ENCODE measurements at places on chromosomes 1 and 21. TPM values are rescaled to one million over a fixed set of nuclear protein-coding genes. Genes with fewer than 3 reads are reported as not detected.

DNA sequence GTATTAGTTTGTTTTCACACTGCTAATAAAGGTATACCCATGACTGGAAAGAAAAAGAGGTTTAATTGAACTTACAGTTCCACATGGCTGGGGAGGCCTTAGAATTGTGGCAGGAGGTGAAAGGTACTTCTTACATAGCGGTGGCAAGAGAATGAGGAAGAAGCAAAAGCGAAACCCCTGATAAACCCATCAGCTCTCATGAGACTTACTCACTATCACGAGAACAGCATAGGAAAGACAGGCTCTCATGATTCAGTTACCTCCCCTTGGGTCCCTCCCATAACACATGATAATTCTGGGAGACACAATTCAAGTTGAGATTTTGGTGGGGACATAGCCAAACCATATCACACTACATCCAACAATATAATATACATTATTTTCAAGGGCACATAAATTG, 145.7 kb upstream of the BARHL2 start:
- DNase-seq, result no peak

DNA sequence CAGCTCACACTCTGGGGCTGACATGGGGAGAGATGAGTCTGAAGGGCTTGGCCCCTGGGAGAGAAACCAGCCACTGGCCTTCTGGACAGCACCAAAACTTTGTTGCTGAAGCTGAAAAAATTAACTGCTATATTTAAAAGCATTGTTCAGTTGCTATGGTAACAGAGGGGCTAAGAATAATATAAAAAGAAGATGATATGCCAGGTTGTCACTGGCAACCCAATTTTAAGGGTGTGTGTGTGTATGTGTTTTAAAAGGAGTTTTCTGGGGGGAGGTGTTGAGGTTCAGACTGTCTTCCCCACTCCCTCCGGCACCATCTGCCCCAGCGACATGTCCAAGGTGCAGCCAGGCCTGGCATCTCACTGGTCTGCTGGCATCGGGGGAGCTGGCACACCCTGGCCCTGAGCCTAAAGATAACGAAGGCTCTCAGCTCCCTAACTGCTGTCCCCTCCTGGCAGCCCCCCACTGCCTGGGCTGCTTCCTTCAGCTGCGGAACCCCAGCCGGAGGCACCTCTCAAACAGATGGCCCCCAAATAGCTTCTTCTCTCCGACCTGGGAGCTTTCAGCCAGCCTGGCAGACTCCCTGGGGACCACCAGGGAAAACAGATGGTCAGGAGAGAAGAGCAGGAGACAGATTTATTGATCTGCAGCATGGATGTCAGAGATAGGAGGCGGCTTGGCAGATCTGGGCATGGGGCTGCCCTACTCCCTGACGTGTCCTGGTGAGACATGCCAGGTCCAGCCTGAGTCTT, 203.9 kb downstream of the HIVEP3 start:
- DNase-seq, result no peak

GRCh38 chr1:27658951-27659496, 13.0 kb downstream of the IFI6 start:
- peak; percentile 55 for DNase-seq

GRCh38 chr1:91314643-91315042, 90.0 kb downstream of the HFM1 start:
- DNase-seq, result no peak

GRCh38 chr1:231214918-231215680, 25.9 kb upstream of the GNPAT start:
- DNase-seq, result no peak

DNA sequence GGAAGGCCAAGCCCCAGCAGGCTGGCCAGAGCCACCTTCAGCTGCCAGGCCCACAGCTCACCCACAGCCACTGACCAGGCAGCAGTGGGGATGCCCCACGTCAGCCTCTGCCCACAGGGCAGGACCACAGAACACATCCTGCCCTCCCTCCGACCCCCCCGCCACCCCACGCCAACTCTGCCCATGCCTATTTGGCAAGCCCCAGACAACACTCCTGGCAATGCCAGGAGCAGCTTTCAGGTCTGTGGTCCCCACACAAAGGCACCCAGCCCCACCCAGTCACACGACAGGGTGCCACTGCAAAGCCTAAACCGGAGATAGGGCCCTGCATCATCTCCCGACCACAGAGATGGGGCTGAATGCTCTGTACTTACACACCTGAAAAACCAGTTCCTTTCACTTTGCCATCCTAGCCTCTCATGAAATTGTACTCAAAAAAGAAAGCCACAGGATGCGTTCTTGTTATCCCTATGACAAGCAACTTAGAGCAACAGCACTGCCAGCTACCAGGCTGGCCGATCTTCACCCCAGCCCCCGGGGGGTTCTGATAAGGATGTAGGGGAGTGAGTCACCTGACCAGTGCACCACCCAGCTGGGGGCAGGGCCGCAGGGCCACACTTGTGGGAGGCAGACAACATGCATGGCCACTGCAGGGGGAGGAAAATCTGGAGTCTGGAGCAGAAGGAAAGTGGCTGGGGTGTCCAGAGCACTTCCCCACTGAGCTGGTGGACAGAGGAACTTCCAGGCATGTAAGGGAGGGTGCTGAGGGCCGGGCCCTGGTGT, 36.2 kb downstream of the UBE2G2 start:
- no peak for DNase-seq

- peak; percentile 82 for DNase-seq
These were observed 53.7 kb downstream of the ELK4 start for GRCh38 chr1:205577874-205578658.

DNA sequence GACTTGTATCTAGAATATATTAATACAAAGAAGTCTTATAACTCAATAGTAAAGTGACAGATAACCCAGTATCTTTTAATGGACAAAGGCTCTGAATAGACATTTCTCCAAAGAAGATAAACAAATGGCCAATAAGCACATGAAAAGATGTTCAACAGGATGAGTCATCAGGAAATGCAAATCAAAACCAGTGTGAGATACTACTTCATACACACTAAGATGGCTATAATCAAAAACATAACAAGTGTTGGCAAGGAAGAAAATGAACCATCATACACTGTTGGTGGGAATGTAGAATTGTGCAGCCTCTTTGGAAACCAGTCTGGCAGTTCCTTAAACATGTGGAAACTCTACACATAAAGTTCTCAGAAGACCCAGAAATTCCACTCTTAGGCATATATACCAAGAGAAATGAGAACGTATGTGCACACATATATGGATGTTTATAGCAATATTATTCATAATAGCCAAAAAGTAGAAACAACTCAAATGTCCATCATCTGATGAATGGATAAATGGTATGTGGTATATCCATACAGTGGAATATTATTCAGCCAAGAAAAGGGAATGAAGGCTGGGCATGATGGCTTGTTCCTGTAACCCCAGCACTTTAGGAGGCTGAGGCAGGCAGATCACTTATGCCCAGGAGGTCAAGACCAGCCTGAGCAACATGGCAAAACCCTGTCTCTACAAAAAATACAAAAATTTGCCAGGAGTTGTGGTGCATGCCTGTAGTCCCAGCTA, 9.9 kb upstream of the MPL start:
- peak; percentile 22 for DNase-seq

GRCh38 chr21:16678429-16679160, 834.2 kb upstream of the CXADR start:
- no peak for DNase-seq

DNA sequence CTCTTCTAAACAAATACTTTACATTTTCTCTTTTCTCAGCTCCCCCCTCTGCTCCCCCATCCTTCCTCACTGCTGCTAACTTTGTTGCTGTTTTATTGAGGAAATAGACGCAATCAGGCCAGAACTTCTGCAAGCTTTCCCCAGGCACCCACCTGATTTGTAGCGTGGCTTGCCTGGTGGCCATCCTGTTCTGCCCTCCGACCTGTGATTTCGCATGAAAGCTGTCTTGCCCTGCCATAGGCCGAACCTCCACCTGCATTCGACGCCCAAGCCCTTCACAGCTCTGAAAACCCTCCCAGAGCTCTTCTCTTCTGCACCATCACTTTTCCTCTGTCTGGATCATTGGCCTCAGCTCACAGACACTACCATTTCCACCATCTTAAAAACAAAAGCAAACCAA, 100.6 kb downstream of the PLPP3 start:
- DNase-seq, result no peak

- DNase-seq, result no peak
These were observed 390 bp upstream of the S100A9 start for GRCh38 chr1:153357076-153357852.

DNA sequence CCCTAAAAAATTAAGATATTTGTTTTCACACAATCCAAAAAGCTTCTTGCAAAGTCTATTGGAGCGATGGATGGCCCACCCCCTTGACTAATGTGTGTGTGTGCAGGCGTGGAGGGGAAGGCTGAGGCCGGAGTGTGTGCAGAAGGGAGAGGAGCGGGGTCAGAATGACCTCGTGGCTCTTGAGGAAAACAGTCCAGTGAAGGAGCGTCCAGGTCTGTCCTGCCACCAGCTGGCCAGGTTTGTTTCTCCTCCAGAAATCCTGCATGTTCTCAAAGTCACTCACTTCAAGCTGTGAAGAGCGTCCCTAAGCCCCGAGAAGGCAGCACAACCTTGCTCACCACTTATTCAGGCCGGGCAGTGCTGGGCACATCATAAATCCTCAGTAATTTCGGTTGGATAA, 69.5 kb upstream of the SSX2IP start:
- no peak for DNase-seq

GRCh38 chr1:240683576-240683975, 71.6 kb upstream of the GREM2 start:
- DNase-seq, result no peak

DNA sequence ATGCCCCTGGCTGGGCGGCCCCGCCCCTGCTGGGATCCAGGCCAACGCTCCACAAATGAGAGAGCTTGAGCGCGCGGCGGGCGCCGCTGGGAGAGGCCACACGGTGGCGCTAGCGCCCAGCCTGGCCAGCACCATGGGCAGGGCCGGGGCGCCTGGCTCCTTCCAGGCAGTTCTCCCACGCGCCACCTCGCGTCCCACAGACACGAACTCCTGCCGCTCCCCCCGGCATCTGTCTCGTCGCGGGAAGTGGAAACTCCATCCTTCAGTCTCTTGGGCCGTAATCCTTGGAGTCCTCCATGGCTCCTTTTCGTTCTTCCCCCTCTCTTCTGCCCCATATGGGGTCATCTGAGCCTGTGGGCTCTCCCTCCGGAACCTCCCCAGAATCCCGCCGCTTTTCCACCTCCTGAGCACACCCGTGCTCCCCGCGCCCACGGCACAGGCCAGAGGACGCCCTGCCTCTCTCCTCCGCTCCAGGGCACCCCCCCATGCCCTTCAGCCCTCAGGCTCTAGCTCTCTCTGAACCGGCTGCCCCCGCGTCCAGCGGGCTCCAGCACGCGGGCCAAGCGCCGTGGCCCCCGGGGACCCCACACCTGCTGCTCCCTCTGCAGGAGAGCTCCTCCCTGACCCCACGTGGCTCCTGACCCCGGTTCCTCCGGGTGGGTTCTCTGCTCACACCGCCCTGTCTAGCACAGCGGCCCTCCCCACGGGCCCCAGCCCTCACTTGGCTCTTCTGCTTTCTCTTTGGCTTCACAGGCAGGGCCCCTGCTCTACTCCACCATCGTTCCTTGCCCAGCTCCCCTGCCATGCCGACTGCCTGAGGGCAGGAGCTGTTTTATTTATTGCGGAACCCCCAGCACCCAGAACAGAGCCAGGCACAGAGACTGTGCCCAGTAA, 31.9 kb upstream of the EDN2 start:
- peak; percentile 83 for DNase-seq

DNA sequence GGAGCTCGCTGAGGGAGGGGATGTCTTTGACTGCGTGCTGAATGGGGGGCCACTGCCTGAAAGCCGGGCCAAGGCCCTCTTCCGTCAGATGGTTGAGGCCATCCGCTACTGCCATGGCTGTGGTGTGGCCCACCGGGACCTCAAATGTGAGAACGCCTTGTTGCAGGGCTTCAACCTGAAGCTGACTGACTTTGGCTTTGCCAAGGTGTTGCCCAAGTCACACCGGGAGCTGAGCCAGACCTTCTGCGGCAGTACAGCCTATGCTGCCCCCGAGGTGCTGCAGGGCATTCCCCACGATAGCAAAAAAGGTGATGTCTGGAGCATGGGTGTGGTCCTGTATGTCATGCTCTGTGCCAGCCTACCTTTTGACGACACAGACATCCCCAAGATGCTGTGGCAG, 1.4 kb downstream of the TSSK3 start:
- DNase-seq, result no peak

Gene ATP13A2
- total RNA-seq, result 3.9 TPM

Gene LCE2A
- not detected for total RNA-seq

Gene CRNN
- total RNA-seq, result not detected

Gene KAZN
- total RNA-seq, result 5.6 TPM

Gene FMO3
- not detected for total RNA-seq

All from IMR-90 (cell line).